ENCODE measurements at places on chromosomes 7 and 10.

GRCh38 chr7:4739528-4739992, 35.9 kb upstream of the AP5Z1 start:
- no peak for DNase-seq

DNA sequence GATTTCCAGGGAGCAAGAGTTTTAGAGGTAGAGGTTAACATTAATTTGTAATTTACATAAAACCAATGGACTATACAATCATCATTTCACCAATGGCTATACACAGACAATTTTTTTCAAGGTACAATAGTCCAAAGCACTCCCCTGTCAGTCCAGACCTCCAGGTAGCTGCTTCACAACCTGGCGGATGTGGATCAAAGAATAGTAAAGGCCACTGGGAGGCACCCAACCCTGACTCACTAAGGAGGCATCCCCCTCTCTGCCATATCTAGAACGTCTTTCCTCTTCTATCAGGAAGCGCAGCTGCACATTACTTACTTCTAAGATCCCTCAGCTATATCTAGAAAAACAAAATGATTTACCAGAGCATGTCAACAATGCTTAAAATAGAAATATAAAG, 217.7 kb upstream of the AOAH start:
- DNase-seq = no peak

GRCh38 chr7:44194069-44194468, 4.8 kb upstream of the GCK start:
- no peak for DNase-seq

- DNase-seq = no peak
These were observed 137.6 kb downstream of the SKIDA1 start for GRCh38 chr10:21387868-21388267.

DNA sequence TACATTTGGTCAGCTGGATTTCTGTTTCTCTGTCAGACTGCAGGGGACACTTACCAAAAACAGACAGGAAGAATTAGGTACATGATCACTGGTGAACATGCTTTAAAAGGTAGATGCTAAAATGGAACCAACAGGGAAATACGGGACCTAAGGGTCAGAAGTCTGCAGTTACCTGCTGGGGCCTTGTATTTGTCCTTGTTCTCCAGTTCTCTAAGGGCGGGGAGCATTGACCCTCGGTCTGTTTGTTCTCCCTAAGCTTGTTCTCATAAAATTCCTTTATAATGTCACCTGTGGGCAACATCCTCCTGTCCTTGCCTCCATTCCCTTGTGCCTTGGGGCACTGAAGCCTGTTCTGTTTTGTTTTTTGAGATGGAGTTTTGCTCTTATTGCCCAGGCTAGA, 29.8 kb upstream of the MSMB start:
- DNase-seq = no peak

GRCh38 chr10:30600005-30600404, 29.5 kb downstream of the LYZL2 start:
- DNase-seq = no peak

DNA sequence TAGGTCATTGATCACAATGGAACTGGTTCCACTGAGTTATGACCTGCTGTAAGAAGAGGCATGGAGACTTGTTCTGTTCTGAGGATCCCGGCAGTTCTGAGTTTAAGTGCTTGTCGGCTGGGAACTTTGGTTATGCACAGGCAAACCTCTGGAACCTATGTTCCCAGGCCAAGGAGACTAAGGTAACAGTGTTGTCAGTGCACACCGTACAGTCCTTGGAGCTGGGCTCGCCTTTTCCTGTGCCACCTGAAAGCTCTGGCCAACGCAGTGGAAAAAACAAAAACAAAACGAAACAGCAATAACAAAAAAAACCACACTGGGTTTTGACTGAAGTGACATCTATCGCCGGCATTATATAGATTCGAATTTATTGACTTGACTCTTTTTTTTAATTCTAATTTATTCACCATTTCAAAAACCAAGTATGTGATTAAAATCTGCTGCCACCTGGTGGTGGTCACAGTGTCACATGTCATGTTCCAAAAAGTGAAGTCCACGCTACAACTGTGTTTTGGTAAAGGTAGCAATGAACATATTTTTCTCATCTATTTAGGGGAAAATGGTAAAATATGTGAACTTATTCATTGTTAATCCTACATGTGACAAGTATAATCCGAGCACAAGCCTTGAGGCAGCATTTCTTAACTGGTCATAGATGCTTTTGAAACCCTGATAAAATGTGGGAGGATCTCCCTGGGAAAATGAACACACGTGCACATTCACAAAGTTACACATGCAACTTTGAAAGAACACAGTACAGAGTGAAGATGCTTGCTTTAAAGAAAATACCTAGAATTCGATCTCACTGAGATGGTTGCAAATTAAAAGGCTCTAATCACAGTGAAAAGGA, 113.8 kb upstream of the PPP2R2D start:
- DNase-seq = no peak

DNA sequence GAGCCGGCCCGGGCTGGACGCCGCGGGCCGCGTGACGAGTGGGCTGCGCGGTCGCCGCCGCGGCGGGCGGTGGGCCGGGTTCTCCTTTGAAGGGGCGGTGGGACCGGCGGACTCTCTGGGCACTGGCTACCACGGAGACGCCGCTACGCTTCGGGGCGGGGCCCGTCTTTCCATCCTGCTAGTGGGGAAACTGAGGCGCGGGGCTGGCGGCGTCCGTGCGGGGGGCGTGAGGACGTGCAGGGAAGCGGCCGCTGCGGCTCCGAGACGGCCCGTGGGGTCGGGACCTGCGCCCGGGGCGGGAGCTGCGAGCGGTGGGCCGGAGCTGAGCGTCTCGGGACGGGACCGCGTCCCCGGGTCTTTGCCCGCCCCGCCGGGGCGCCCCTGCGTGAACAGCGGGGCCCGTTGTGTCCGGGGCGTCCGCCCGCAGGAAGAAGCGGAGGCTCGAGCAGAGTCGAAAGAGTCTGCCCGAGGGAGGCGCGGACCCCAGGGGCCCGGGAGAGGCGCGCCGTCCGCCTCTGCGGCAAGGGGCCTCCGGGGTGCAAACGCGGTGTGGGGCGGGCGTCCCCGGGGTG, 548 bp upstream of the BNIP3 start:
- DNase-seq = no peak

GRCh38 chr10:59606551-59606961, 103.1 kb downstream of the SLC16A9 start:
- no peak for DNase-seq

GRCh38 chr10:132455986-132456847, 59.2 kb downstream of the PWWP2B start:
- DNase-seq = no peak

DNA sequence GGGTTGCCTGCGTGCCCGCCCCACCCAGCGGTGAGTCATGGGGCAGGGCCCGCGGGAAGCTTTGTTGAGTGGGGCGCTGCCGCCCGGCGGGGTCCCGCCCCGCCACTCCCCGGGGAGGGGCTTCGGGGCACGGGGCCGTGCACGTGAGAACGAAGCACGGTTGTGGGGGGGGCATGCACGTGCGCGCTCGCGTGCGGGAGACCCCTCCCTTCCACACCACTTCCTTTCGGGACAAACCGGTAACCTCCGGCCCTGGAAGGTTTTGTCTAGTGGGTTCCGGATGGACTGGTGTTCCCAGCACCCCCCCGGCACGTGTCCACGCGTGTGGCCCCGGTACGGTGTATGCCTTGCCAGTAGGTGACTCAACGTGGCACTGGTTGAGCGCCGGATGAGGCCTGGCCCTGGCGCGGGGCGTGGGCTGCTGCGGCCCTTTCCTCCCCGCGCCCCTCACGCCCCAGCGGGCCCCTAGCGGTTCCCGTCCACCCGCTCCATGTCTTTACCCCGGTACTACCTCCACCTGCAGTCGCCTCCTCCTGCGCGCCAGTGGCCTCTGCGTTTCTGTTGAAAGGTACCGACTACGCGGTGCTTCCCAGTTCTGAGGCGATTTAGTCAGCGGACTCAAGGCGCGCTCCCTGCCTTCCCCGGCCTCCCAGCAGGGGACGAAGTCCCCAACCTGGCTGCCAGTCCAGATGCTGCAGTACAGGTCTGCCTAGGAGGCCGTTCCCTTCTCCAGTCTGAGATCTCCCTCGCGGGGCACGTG, 3.1 kb downstream of the ADIRF start:
- peak; percentile 72 for DNase-seq

DNA sequence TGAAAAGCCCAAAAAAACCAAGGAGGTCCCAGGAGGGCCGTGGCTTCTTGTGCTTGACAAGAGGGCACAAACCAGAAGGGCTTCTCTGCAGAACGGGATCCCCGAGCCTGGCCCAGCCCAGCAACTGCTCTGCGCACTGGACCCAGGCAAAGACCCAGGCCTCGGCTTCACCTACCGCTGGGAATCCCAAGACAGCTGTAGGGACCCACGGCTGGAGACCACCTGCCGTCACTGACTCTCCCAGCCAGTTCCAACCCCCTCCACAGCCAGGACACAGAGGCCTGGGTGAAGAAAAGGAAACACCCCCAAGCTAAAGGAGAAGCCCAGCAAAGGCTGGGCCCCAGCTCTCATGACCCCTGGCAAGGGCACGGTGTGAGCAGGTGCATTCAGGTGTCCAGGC, 24.3 kb downstream of the PDGFA start:
- DNase-seq = no peak

DNA sequence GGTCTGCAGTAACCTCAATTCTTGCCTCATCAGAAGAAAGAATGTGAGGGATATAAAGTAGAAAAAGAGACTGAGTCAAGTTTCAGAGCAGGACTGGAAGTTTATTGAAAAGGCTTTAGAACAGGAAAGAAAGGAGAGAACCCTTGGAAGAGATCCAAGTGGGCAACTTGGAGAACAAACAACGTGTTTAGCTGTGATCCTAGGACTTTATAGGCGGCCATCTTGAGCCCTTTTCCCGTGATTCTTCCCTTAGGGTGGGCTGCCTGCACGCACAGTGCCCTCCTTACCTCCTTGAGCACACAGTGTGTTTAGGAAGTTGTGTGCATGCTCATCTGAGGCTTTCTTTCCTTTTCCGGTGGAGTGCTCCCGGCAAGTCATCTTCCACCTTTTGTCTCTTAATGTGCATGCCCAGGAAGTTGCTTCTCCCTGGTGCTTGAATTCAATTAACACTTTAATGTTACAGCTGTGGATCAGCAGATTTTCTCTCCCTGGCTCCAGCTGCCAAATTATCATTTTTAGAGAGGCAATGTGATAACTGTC, 59.8 kb downstream of the ENTPD1 start:
- no peak for DNase-seq

GRCh38 chr7:111982804-111983203, 223.4 kb downstream of the DOCK4 start:
- no peak for DNase-seq

DNA sequence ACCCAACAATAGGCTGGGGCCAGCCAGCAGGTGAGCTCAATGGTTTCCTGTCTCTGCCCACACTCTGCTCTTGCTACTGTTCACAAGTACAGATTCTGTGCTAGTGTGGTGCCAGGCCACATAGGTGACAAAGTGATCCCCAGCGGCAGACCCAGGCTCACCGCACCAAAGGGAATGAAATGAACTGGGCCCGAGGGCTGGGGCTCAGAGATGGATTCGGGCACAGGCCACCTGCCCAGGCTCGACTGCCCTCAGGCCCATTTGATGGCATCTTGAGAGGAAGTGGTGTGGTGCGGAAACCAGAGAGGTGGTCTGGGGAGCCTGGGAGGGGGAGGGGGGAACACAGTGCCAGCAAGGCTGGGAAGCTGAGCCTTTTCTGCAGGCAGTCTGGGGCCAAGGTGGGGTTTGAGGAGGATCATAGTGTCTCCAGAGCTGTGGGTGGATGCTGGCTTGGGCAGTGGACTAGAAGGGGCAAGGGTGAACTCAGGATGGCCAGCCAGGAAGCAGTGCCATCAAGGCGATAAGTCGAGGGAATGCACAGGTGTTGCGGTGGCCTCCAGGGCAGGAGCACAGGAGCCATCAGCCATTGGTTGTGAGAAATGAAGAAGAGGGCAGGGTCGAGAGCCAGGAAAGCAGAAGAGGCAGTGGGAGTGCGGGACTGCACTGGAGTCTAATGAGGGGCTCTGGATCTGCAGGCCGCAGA, 85.2 kb downstream of the ARHGAP22 start:
- DNase-seq = no peak

- no peak for DNase-seq
These were observed 61.9 kb upstream of the MNX1 start for GRCh38 chr7:157072361-157072760.

GRCh38 chr7:12377406-12377805, 26.3 kb downstream of the VWDE start:
- DNase-seq = no peak

GRCh38 chr7:105776068-105776790, 100.2 kb downstream of the ATXN7L1 start:
- no peak for DNase-seq

DNA sequence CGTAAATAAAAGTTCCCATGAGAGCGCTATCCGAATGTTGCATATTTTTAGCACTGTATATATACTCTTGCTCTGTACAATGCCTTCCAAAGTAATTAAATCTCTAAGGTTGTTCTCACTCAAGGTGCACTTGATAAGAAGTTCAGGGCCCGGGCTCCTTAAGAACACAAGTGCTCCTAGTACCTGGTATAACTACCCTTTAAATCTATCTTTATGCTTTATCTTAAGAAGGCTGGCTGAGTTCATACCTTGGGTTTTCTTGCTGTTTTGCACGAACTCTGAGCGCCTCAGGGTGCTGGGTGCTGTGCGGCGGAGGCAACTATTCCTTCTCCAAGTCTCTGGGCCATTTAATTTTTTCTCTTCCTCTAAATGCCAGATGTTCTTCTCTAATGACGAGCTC, 80.4 kb downstream of the DNMBP start:
- DNase-seq = no peak

DNA sequence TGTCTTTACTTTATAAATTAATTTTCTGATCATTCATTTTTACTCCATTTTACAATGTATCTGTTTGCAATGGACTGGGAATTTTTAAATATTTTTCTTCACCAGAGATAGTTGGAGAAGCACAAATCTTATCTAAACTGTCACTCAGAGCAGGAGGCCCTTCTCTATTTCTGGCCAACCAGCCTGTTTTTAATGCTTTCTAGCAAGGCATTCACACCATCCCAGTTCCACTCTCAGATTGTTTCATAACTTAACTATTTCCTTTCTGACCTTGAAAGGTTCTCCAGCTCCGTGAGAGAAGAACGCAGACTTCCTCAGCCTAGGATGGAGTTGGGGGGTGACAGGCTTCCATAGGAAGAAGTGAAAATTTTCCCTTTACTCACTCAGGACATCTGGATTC, 155.8 kb downstream of the SKIDA1 start:
- no peak for DNase-seq

DNA sequence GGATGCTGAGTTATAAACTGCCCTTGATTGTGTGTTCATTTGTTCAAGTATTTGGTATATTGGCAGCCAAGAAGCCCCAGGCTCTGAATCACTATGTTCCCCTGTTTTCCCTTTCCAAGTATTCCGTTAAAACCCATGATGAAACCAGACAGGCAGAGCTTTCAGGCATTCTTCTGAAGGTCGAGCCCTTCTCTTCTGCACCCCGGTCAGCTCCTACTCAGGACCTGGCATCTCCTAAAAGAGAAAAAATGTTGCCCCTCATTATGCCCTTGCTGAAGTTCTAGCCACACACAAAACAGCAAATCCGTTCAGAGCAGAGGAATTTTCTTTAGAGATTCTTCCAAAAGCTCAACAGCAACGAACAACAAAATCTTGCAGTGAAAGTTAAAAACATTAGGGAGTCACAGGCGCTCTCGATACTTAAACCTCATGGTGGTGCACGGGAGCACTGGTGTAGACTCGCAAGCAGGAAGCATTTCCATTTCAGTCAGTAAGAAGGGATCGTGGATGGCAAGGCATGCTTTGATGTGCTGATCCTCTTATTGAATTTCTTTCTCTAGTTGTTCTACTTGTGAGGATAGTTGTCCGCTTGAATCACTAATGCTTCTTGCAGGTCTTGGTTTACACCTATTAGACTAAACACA, 264.9 kb downstream of the SKIDA1 start:
- no peak for DNase-seq

All from stimulated activated CD8-positive, alpha-beta memory T cell treated with anti-CD3 and anti-CD28 coated beads, Interleukin-15, amount 100 ng/mL, for 24 hours (primary cell).